ENCODE measurements at places on chromosomes 2 and 18.

- DNase-seq, result no peak
These were observed 800.1 kb downstream of the SATB2 start for GRCh38 chr2:198657512-198658121.

- no peak for DNase-seq
These were observed 5.9 kb downstream of the CERS6 start for GRCh38 chr2:168461942-168462331.

DNA sequence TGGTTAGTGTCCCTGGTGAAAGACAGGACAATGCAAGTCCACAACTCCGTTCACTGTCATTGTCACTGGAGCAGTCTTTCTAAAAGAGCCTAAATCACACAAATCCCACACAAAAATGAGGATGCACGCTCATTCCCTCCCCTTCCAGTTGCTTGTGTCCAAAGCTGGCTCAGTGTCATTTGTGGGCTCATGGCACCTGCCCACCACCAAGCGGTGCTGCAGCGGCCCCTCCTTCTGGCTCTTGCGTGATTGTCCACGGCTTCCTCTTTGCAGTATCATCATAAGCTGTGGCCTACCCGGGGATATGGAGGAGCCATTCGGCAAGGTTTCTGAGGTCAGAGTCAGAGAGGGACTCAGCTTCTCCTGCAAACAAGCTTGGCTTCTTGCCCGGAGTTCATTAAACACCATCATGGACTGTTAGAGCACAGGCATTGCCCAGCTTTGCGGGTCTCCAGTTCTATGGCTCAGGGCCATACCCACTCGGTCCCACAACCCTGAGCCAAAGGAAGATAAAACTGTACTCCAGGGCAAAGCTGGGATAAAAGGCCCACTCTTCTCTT is 179.4 kb upstream of the AGAP1 start:
- DNase-seq, result no peak

DNA sequence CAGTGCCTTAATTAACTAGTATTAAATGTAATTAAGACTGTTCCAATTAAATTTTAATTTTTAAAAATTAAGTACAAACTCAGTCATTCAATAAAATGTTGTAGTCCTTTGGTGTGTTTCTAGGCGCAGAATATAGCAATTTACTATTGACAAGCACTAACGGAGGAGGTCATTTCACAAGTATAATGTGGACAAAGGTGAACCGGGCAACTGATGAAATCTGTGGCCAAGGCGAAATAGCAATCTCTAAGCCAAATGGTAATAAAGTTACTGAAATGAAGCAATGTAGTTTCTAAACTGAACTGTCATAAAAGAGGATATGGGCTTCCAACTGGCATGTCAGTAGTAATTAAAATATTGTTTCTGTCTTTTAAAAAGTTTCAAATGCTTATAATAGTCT is 27.5 kb downstream of the FIGN start:
- DNase-seq, result no peak

DNA sequence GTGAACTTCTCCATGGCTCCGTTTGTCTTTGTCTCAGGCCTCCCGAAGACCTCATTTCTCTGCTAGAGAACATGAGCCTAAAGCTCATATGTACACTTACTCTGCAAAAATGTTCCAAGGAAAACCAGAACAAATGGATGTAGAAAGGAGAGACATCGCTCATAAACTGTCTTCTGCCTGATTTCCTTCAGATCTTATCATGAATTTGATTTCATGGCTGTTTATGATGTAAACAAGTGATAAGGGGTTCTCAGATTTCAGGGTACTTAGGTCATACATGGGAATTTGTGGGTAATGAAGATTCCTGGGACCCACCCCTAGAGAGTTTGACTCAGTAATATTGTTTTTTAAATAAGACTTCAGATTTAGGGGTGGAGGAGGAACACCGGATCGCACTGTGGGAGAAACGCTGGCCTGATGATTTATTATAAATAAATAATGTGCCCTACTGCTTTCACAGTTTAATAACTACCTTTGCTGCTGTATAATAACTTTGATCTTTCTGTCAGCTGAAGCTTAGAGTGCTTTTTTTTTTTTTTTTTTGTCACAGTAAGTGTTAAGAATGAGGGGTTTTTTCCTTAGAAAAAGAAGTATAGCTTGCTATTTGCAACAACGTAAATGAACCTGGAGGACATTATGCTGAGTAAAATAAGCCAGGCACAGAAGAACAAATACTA is 14.9 kb downstream of the AOX1 start:
- DNase-seq, result no peak

- DNase-seq, result no peak
These were observed 97.3 kb upstream of the SMIM21 start for GRCh38 chr18:75524841-75525240.

GRCh38 chr2:205822579-205822978 is 140.3 kb downstream of the NRP2 start:
- no peak for DNase-seq

DNA sequence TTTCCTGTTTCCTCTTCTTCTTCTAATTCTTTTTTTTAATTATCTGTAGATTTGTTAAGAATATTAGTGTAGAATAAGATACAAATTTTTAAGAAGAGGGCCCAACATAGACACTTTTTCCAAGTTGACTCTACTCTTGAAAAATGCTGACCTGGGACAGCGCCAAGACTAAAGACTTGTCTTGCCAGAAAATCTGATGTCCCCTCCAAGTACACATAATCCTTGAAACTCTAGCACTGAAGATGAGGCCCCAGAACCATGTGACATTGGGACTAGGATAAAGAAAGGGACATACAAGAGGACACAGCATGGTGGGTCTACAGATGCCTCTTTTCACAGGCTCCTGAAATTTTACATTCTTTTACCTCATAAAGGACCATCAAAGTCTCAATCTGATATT is 271.6 kb upstream of the SESTD1 start:
- DNase-seq, result no peak

Data from stimulated activated CD4-positive, alpha-beta T cell treated with anti-CD3 and anti-CD28 coated beads, Interleukin-1b, Interleukin-23, amount 100 ng/mL, for 24 hours (primary cell).